Right cardiac atrium (tissue), 5 donors: ENCODE measurements at places on chromosomes 12 and 14. TPM values are rescaled to one million over a fixed set of nuclear protein-coding genes. Genes with fewer than 3 reads are reported as not detected.

Gene TAS2R20
- 0.27 TPM for polyA plus RNA-seq

GRCh38 chr14:85695300-85695699 is 165.4 kb downstream of the FLRT2 start:
- no peak for DNase-seq

Gene BCL2L2
- polyA plus RNA-seq: 38.1 TPM

Gene FOXG1
- polyA plus RNA-seq: 0.20 TPM

DNA sequence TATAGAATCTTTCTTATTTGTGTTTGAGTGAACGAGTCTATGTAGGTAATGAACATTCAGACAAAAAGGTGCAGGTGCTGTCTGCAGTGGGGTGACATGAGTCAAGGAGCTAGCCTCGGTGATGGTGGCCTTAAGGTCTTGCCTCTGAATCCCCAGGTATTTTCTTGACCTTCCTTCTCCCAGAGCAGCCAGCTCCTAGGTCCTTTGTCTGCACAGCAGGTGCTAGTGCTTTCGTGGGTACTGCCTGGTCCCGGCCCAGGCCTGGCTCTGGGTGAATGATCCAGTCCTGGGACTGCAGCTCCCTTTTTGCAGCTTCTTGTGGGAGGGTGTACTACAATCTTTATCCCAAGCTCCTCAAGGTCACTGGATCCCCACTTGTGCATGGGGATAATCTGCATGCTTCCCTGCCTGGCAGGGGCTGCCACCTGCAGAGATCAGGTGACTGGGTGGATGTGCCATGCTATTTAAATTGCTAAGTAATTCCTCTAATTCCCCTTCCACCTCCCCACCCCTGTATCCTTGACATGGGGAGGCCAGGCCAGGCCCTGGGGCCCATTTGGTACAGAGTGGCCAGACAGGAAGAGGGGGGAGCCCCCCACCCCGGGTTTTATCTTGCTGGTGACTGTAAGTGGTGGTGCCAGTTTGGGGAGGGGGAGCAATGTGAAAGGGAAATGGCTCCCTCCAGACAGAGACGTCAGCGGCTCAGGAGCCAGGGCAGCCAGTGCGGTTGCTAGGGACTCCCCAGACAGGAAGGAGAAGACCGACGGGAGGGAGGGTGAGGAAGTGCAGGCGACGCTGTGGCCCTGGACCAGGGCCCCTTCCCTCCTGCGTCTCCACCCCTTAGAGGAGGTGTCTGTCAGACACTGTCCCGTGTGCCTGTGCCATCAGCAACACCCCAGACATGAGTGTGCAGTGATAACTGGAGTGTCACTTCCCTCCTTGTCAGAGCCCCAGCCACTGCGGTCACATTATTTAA is 6.7 kb downstream of the VASH1 start:
- DNase-seq: peak; percentile 92

DNA sequence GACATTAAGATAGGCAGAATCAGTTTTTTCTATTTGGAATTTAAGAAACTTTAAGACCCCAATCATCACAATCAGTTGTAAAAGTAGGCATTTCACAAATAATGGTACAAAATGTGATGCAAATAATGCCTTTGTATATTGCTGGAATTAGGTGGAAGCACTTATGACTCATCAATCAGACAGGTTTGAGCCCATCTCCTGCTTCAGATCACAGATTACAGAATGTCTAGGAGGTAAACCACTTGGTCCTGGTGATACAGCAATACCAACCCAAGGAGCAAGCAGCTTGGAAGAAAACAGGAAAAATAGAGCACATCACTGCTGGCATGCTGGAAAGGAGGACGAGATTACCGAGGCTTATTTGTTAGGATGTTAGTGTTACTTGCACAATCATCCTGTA is 57.6 kb downstream of the C12orf56 start:
- DNase-seq: no peak

Gene SLC24A4
- 0.50 TPM for polyA plus RNA-seq

- no peak for DNase-seq
Observed at GRCh38 chr12:47707355-47707754, 1.5 kb upstream of the RPAP3 start.

GRCh38 chr12:130236446-130236845 is 74.2 kb downstream of the FZD10 start:
- no peak for DNase-seq

Gene KRT1
- not detected for polyA plus RNA-seq

GRCh38 chr12:128421375-128421774 is 154.4 kb downstream of the TMEM132C start:
- no peak for DNase-seq

DNA sequence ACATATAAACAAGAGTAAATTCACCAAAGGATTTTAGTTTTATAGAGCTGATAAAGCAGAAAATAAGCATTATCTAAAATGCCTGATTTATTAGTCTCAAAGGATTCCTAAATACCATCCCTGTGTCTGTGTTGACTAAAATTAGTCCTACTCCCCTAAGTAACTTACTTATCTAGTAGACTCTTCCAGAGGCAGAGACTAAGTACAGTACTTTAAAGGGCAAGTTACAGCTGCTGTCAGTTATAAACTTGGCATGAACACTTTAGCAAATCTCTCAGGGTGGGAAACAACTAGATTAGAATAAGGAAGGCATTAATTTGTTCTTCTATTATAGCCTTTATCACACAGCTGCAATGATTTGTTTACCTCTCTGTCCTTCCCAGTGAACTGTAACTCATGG is 46.0 kb downstream of the ATP2B1 start:
- no peak for DNase-seq

Gene RERGL
- polyA plus RNA-seq: 7.6 TPM

Gene FBXL14
- polyA plus RNA-seq: 4.7 TPM

GRCh38 chr14:81727218-81727617 is 193.6 kb upstream of the SEL1L start:
- no peak for DNase-seq

DNA sequence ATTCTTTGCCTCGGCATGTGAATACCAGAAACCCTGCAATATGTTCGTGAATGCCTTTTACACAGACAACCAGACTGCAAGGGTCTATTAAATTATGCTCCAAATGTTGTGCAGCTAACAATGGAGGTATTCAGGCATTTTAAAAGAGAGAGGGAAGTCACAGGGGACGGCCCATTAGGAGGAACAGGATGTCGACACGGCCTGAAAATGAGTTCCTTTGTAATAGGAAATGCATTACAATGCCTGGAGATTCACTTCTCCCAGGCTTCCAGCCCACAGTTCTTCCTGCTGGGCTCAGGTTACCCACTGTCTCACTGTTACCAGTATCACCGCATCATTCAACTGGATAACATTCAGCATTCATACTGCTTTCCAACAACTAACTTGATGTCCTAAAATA is 2.5 kb downstream of the DUSP6 start:
- DNase-seq: peak; percentile 61

Gene TEX22
- 0.05 TPM for polyA plus RNA-seq

Gene CIDEB
- polyA plus RNA-seq: 3.6 TPM

Gene GALNT8
- polyA plus RNA-seq: 3.5 TPM

Gene HRK
- polyA plus RNA-seq: not detected

GRCh38 chr14:103746701-103747100 is 31.1 kb downstream of the ZFYVE21 start:
- DNase-seq: no peak

Gene ABCC9
- polyA plus RNA-seq: 12.1 TPM

Gene AKAP6
- polyA plus RNA-seq: 15.8 TPM

- DNase-seq: no peak
Observed at GRCh38 chr12:27937768-27938167, 34.8 kb downstream of the PTHLH start.

DNA sequence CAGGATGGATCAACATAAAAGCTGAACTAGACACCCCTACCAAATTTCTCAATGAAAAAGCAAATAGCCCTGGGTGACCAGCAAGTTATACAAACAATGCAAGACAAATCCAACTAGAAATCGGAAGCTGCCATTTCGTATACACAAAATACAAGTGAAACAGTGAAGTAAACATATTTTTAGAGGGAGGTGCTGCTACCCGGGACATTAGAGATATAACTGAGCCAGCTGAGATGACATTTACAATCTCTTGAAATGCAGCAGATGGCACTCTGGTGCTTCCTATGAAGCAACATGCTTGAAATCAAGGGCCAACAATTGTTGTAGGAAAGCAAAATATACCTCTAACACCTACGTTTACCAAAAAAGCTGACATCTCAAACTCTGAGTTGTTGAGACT is 25.5 kb downstream of the BDKRB1 start:
- DNase-seq: no peak

Gene IGF1
- polyA plus RNA-seq: 6.5 TPM

- DNase-seq: no peak
Observed at GRCh38 chr12:100528471-100529127, 44.9 kb upstream of the GAS2L3 start.

DNA sequence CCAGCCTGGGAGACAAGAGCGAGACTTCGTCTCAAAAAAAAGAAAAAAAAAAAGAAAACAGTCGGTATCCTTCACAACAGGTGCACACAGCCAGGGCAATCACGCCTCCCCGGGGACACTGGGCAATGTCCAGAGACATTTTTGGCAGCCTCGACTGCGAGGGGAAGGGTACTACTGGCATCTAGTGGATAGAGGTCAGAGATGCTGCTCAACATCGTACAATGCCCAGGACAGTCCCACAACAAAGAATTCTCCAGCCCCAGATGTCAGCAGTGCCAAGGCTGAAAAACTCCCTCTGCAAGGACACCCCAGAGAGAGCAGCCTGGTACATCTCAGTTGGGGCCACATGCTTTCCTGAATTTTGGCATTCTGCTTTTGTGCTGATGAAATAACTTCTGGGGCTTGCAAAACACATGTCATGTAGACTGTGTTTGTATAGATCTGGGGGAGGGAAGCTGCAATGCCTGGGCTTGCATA is 21.5 kb downstream of the ALDH2 start:
- peak; percentile 72 for DNase-seq

DNA sequence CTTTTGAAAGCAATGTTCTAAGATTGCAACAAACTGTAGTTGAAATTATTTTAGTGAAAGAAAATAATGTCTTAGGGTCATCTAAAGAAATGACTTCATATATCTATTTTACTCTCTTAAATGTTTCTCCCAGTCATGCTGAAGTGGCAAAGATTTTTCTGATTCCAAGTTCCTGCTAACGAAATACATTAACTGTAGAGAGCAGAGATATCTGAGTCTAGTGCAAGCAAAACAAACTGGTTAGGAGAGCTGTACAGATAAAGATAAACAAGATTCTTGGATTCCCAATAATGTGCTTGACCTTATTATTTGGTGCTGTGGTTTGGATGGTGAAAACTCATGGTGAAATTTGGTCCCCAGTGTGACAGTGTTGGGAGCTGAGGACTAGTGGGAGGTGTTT is 199.9 kb upstream of the PWP1 start:
- DNase-seq: no peak

- no peak for DNase-seq
Observed at GRCh38 chr12:30845676-30846075, 80.9 kb upstream of the TSPAN11 start.

DNA sequence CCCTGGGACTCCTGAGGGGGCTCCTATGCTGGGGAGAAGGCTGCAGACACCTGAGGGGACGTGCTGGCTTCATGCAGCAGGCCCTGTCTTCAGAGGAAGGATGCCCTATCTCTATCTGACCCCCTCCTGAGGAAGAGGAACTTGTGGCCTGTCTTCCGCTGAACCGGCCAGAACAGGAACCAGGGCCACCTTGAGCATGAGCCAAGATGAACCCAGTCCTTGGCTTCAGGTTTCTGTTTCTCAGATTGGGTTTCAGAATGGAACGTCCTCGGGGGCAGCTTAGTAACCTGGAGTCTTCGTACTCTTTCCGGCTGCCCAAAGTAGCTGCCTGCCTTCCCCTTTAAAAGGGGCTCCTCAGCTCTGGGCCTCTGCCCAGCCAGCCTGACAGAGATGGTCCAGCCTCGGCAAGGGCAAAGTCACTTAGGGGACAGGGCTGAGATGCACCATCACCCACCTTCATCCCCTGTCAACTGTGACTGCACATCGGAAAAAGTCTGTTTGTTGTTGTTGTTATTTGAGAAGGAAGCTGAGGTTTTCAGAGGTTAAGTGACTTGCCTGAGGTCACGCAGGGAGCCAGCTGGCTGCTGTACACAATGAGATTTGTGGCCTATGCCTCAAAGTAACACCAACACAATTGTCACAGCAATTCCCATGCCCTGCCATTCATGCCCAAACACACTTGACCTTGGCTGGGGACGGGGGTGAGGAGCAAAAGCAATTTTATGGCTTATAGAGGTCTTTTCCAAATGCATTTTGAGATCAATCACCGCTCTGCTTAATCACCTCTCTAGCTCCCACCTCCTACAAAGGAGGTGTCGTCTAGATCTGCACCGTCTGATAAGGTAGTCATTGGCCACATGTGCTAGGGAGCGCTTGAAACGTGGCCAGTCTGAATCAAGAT is 13.4 kb downstream of the ASB2 start:
- DNase-seq: no peak

- no peak for DNase-seq
Observed at GRCh38 chr12:41903014-41903708, 241.5 kb downstream of the GXYLT1 start.

DNA sequence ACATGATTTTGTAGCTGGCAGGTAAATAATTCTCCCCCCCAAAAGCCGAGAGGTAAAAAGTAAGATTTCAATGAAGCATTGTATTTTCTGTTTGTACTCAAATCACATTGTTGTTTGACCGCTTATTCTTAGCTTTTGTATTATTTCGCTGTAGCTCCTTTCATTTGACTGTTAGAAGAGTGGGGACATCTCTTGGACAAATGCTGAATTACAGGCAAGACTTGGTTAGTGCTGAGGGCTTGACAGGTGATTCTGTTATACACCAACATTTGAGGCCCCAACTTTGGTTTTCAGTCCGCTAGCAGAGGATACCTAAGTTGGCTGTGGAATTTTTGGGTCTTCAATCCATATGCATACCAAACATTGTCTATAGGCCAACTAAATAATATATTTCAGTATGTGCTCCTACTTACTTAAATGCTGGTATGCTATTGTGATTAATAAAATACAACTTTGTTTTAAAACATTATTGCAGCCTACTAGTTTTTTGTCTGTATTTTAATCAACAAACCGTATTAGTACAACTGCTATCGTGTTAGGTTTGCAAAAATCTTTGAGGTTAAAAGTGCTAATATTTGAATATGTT is 102.2 kb downstream of the ERC1 start:
- DNase-seq: no peak

GRCh38 chr14:76546426-76547221 is 170.7 kb downstream of the ESRRB start:
- DNase-seq: no peak

- no peak for DNase-seq
Observed at GRCh38 chr12:79763766-79764452, 73.1 kb upstream of the PAWR start.

Gene LIN7A
- polyA plus RNA-seq: 9.2 TPM

DNA sequence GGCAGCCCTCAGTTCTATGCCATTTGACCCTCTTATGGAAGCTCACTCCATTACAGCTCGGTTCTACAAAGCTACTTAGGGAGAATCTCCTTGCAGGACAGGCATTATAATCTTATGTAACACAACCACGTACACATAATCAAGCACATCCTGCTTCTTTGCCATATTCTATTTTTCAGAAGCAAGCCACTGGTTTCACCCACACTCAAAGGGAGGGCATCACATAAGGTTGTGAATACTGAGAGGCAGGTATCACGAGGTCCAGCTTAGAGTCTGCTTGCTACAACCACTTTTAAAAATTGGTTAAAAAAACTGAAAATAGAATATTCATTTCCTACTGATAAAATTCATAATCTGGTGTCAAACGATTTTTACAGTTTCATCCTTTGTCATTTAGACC is 589.2 kb downstream of the SLC16A7 start:
- no peak for DNase-seq

- DNase-seq: no peak
Observed at GRCh38 chr14:53646925-53647324, 309.7 kb downstream of the BMP4 start.
